ENCODE measurements at places on chromosomes 7 and 10.

GRCh38 chr7:117639966-117640365 is 160.1 kb downstream of the CFTR start:
- no peak for DNase-seq

DNA sequence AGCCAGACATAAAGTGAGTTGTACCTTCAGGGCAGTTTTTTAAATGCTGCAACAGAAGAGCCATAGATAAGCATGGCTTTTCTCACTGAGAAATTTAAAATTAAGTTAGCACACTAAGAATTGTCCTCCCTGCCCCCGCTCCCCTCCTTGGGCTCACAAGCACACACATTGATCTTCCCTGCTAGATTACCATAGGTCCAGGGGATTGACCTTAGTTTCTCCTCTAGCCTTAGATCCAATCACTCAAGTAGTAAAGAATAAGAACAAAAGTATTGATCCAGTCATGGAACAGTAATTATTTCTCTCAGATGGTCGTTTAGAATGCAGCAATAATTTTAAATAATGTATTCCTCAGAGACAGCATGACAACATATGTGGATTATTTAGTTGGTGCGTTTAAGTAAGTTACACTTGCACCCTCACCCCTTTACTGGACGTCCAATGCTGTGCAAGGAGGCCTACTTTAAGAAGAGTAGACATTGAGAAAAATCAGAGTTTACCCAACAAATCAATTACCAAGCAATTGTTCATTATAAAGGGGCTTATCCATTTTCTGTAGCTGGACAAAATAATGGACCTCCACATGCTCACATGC is 683.5 kb upstream of the GALNT17 start:
- no peak for DNase-seq

GRCh38 chr7:68787566-68787965 is 810.7 kb upstream of the AUTS2 start:
- DNase-seq = no peak

DNA sequence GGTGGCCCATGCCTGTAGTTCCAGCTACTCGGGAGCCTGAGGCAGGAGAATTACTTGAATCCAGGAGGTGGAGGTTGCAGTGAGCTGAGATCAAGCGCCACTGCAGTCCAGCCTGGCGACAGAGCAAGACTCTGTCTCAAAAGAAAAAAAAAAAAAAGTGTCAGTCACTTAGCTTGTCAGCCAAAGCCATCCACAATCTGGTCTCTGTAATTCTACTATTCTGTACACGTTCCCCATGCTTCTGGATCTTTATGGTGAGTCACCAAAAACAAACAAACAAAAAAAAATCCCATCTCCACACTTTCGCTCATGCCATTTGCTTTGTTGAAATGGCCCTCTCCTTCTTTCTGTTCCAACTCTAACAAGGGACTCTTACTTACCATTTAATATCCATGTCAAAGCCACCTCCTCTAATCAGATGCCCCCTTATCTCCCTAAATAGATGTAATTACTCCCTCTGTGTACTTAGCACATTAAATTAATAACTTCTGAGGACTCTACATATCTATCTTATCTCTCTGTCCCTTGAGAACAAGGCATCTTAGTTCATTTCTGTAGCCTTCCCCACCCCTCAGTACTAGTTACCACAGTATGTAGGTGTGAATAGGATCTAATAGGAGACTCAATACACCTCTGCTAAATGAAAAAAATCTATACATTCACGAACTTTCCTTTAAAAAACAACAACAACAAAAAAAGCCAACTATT is 128.4 kb downstream of the ELMO1 start:
- no peak for DNase-seq

DNA sequence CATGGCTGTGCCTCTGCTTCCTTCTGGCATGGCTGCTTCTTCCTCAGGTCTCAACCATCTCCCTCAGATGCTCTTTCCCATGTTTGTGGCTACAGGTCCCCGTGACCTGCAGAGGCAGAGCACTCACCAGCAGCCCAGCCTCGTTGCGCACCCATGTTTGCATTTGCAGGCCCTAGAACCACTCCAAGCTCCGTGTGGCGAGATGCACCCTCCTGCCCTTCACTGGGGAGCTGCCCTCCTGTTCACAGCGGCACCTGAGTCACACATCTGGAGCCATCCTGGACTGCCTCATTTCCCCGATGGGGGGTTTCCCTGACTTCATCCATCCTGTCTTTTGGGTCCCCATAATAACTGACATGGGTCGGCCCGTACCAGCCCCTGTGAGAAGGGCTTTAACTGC is 35.9 kb downstream of the EGFR start:
- DNase-seq = no peak

GRCh38 chr7:117478836-117479224 is 995 bp upstream of the CFTR start:
- DNase-seq = no peak

DNA sequence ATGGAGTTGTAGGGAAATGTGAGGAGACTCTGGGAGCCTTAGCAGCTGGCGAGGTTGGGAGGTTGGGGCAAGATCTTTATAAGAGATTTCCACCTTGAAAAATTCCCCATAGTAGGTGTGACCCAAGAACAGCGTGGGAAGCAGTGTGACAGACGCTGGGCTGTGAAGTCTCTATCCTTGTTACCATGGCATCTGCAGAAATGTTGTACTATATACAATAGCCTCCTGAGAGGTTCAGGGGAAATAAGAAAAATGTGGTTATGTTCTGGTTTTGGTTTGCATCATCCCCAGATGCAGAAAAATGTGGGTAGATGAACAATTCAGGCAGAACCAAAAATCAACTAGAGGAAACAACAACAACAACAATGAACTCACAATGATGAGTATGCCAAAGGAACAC is 498.6 kb downstream of the SH2D4B start:
- DNase-seq = no peak

- DNase-seq = no peak
Measured at GRCh38 chr7:97513326-97513725, 218.6 kb upstream of the TAC1 start.

GRCh38 chr10:4266416-4267085 is 481.5 kb upstream of the KLF6 start:
- DNase-seq = no peak

GRCh38 chr7:954330-955238 is at the start of gene ADAP1:
Gene ADAP1, minus strand, starts transcription at chr7:954680. Its CDS starts 203 bp downstream, at chr7:954477.
- DNase-seq = no peak

DNA sequence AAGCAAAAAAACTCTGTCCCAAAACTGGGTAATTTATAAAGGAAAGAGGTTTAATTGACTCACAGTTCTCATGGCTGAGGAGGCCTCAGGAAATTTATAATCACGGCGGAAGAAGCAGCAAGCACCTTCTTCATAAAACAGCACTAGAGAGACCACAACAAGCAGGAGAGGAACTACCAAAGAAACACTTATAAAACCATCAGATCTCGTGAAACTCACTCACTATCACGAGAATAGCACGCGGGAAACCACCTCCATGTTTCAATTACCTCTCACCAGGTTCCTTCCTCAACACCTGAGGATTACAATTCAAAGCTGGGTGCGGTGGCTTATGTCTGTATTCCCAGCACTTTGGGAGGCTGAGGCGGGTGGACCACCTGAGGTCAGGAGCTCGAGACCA is 48.5 kb downstream of the PDIA4 start:
- no peak for DNase-seq

- DNase-seq = no peak
Measured at GRCh38 chr7:140676306-140676705, 3.6 kb downstream of the ADCK2 start.

DNA sequence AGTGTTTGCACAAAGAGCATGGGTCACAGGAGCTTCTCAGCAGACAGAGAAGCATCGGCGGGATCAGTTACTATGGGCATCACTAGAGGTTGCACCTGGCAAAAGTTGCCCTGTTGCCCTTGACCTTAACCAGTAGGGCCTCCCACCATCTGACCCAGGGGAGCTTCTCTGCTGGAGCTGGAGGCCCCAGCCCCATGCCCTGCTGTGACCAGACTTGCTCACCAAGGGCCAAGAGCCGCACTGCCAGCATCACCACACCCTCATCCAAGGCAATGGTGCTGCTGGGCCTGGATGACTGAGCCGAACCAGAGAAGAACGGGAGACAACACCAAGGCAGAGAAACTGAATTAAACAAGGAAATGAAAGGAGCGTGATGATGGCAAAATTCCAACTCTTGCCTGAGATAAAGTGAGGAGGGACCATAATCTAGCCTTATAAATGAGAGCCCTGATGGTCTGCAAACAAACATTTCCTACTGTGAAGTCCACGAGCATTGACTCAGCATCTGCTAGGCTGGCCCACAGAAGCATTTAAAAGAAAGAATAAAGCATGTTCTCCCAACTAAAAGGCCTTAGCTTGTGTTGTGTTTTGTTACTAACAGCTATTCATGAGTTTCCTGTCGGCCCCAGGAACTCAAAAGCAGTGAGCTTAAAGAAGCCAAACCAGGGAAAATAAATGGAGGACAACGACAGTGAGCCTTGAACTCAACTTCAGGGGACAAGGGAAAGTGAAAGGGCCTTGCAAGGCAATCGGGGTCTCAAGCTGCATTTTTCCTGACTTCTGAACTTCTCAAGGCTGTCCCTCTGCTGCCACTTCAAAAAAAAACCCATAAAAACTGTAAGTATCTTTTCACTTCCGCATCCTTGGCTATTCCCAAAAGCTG is 60.4 kb downstream of the AFAP1L2 start:
- DNase-seq = no peak

- DNase-seq = peak; percentile 13
Measured at GRCh38 chr7:107080099-107080505, 35.6 kb downstream of the PRKAR2B start.

DNA sequence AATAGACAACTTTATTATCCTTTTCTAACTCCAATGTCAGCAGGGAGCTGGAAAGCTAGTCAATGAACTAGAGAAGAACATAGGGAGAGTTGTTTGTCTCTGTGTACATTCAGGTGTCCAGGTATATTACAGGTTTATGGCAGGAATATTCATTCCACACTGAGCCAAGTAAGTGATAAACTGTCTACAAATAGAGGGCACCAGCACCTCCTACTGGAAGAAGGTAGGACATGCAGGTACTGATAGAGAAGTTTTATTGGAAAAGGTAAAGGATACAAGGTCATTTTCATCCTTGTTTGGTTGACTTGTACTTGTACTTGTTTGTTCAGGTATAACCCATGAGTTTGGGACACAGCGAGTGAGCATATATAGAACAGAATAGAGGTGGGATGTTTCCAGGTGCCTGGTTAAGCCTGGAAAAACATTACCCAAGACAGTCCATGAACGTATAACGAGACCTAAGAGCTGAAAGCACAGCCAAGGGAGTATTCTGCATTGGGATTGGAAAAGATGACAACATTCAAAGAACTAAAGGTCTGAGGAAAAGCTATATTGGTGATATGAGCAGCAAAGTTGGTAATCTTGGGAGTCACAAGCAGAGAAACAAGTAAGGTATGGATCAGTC is 61.4 kb upstream of the PPP1R3C start:
- peak; percentile 48 for DNase-seq
